Urinary bladder (tissue), 4 donors: ENCODE measurements at places on chromosomes 5 and 9. TPM values are rescaled to one million over a fixed set of nuclear protein-coding genes. Genes with fewer than 3 reads are reported as not detected.

CSF1R gene
- total RNA-seq: 24.5 TPM

DNA sequence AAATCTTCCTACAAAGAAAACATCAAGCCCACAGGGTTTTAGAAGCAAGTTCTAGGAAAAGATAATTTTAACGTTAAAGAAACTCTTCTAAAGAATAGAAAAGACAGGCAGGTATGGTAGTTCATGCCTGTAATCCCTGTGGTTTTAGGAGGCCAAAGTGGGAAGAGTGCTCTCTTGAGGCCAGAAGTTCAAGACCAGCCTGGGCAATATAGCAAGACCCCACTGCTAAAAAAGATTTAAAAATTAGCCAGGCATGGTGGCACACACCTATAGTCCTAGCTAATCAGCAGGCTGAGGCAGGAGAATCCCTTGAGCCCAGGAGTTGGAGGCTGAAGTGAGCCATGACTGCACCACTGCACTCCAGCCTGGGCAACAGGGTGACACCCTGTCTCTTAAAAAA is 193.3 kb downstream of the MLLT3 start:
- DNase-seq: no peak

- DNase-seq: no peak
Observed at GRCh38 chr5:172486912-172487311, 32.6 kb upstream of the SH3PXD2B start.

ANXA2R gene
- total RNA-seq: 3.5 TPM

DNA sequence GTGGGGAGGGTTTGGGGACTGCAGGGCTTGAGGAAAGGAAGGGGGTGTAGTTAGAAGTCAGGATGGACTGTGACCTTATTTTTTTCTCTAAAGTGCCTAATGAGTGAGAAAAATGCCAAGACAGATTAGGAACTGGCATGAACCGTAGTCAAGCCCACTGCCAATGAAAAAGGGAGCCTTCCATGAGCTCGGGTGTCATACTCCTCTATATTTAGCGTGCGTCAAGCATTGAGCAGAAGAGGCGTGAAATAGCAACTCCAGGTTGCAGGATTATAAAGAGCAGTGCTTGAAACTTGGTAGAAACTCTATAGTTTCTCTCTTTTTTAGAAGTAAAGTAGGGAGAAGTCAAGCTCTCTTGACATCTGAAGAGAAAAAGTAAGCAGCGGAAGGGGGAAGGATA is 1.8 kb downstream of the SGCD start:
- DNase-seq: no peak

ZNF608 gene
- total RNA-seq: 23.7 TPM

SLC25A25 gene
- 14.4 TPM for total RNA-seq

IFNA17 gene
- not detected for total RNA-seq

- DNase-seq: no peak
Observed at GRCh38 chr9:118023644-118024043, 319.4 kb downstream of the TLR4 start.

DNA sequence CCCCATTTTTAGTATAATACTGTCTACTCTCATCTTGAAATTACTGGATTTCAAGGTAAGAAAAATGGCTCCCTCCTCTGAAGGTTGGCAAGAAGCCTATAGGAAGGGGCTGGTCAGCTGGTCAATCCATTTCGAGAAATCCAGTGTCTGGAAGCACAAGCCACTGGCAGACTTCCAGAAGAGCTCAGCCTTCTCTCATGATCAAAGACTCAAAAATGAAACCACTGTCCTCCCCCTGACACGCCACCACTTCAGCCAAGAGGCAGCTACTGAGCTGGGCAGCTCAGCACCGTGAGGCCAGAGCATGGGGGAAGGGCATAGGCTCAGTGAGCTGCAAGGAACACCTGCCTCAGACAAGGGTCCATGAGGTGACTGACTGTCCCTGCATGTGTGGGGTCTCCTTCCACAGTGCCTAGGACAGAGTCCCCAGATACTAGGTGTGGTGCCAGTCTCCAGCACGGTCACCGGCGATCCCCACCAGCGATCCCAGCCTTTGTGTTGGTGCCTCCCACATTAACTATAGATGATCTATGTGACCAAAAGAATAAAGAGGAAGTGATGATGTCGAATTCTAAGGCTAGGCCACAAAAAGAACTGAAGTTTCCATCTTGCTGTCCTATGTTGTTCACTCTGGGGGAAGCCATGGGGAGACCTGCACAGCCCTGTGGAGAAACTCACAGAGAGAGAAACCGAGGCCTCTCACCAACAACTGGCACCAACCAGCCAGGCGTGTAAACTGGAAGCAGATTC is 100.1 kb upstream of the LRRTM2 start:
- no peak for DNase-seq

DNA sequence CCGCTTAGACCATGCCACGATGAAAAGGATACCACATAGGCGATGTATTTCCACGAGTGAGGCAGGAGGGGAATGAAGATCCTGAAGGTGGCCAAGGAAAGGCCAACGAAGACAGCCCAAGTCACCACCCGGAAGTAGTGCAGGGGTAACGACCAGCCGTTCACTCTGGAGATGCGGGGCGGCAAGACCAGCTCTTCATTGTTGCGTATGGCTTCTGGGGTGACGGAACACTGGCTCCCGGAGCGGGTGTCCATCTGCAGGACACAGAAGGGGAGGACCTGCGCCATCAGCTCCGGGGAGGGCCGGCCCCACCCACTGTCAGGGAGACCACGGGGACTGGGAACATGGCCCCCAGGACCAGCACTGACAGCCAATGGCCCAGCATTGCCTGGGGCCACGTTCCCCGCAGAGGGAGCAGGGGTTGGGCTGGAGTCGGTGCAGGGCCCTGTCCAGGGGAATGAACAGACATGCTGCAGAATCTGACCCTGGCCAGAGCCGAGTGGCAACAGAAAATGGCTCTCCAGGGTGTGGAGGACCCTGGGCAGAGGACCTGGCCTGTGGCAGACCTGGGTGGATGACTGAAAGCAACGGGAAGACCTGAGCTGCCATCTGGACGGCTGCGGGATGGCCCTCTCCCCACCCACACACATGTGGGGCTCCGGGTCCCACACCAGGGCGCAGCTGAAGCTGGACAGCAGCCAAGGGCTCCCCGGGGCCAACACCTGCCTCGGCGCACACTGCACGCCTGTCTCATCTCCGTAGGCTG is 17.7 kb downstream of the ZDHHC11B start:
- DNase-seq: no peak

GRCh38 chr5:96373381-96373733 is 59.7 kb downstream of the PCSK1 start:
- no peak for DNase-seq

DNA sequence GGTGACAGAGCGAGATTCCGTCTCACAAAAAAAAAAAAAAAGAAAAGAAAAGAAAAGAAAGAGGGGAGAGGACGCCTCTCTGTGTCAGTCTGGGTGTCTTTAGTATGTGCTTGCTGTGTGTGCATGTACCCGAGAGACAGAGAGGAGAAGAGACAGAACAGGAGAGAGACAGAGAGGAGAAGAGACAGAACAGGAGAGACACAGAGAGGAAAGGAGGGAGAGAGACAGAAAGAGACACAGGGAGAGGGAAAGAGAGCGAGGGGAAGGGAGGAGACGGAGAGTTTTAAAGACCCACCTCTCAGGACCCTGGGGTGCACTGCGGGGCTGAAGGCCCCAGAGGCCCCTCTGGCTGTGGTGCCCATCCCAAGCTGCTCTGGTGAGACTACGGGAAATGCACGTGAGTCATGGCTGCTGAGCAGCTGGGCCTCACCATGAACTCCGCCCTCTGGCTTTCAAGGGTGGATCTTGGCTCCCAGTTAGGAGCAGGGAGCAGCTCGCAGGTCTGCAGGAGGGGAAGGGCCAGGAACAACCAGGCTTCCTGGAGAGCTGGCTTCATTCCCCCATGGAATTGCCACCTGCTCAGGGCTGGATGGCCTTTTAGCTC is 7.9 kb downstream of the SLC6A3 start:
- no peak for DNase-seq

EMB gene
- total RNA-seq: 12.7 TPM

- no peak for DNase-seq
Observed at GRCh38 chr5:8523501-8523900, 654.6 kb downstream of the MTRR start.

DNA sequence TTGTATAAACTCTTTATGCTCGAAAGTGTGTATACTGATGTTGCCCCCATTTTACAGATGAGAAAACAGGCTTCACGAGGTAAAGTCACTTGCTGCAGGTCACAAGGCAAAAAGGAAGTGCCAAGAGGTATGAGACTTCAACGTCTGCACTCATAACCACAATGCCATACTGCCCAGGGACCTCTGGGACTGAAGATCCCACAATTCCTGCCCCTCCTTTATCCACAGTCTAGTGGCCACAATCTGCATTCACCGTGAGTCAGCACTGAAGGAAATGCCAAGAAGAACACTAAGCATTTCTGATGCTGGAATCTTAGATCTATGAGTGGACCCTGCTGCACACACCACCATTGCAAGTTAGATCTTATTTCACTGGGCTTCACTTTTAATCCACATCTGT is 37.3 kb downstream of the MED27 start:
- DNase-seq: no peak

DNA sequence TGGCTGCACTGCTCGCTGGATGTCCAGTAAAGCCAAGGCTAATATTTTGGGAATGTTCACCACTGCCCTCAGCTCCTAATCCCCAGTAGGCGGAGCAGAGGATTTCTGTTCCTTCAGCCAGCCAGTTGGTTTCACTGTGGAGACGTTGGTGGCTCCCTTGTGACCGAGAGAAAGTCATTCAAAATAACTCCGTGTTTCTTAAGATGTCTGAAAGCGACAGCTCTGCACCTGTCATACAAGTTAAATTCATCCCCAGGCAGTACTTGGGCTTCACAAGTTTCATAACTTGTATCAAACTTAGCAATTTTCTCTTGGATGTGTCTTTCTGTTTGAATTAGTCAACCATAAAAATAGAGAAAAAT is 382 bp upstream of the CDKN2B start:
- no peak for DNase-seq

- DNase-seq: no peak
Observed at GRCh38 chr5:6786786-6787495, 73.7 kb downstream of the TENT4A start.

CLIC3 gene
- total RNA-seq: 3.6 TPM

CYLC2 gene
- total RNA-seq: not detected

- no peak for DNase-seq
Observed at GRCh38 chr5:21398511-21398910, 1410.5 kb upstream of the CDH18 start.

DNA sequence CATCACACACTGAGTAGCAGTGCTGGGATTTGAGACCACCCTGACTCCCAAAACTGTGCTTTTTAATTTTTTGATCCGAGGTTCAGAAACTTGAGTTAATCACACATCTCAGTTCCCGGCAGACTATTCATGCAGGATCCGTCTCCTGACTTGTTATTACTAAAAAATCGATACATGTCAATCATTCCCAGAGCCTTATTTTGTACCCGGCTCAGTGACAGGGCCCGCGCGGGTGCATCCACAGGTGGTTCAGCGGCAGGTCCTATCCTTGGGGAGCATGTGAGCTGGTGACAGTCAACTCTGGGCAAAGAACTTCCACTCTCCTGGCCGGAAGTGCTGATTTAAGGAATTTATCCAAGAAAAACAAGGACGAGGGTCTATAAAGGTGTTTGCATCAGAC is 95.9 kb upstream of the MVB12B start:
- DNase-seq: no peak

HINT1 gene
- 111 TPM for total RNA-seq

GRCh38 chr5:15806613-15807012 is 306.6 kb downstream of the FBXL7 start:
- no peak for DNase-seq

DNA sequence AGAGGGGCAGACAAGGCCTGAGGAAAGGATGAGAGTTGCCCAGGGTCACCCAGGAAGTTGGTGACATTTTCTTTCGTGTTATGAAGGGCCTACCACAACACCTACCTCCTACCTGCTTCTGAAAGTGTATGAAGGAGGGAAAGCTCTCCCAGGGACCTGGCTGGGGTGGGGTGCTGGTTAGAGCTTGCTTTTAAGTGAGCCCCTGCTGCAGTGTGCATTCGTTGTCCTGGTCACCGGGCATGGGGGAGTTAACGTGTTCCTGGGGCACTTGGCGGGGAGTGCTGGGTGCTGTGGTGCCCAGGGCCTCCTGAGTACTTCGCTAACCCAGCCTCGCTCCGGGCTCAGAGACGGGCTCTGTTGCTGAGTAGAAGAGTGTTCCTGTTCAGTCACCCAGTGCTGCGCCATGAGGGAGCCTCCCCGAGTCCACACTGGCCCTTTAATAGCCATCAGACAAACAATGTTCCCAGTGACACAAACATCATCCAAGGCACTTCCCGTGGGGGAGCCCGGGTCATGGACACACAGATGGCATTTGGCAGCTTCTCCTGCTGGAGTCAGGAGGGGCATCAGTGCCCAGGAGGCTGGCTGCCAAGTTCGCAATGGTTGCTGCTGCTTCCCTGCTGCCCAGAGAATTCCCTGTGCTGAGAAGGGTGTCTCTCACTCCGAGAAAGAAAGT is 85.7 kb downstream of the AMBP start:
- DNase-seq: no peak

DNA sequence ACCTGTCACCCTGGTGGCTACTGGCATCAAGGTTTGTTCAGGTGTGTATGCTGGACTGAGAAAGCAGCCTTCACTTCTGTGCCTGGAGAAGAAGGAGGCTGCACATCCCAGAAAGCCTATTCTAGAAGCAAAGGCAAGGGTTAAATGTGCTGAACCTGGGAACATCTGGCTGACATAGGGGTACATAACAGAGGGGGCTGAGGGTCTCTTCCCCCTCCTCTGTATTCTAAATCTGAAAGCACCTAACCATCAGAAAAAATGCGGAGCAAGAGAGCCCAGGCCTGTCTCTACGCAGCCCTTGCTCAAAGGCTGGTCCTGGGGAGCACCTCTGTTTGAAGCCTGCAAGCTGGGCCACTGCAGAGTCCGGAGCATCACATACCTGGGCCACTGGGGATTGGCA is 53.2 kb upstream of the FSTL4 start:
- DNase-seq: no peak

DNA sequence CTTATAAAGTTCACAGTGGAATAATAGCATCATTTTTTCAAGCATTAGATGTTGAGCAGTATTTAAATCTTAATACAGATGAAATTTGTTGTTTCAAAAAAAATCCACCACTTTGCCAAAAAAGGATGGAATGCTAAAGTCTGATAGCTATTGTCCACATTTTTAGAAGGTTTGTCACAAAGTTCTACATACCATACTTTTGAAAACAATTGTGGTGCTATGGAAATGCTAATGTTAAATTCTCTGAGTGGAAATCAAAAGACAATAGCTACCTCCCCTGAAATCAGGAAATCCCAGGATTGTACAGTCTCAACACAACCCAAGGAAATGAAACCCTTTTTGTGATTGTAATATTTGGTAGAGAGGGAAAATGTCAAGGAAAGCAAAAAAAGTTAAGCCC is 19.3 kb upstream of the GRAMD2B start:
- DNase-seq: no peak
